ENCODE measurements at places on chromosomes 5 and 9. TPM values are rescaled to one million over a fixed set of nuclear protein-coding genes. Genes with fewer than 3 reads are reported as not detected.
A peak's percentile ranks its signal among the peaks of the same experiment; 100 is the strongest.

- no peaks in the 10 kb centered on the region for H3K36me3 ChIP-seq
- H3K27ac ChIP-seq: no peak overlapping the region
- H3K4me3 ChIP-seq: no peak overlapping the region
Observed at GRCh38 chr9:18421391-18421790, 52.6 kb upstream of the ADAMTSL1 start.

- no peak overlapping the region for H3K4me3 ChIP-seq
- no peaks in the 10 kb centered on the region for H3K4me1 ChIP-seq
- H3K36me3 ChIP-seq: no peaks in the 10 kb centered on the region
- no peak for DNase-seq
Observed at GRCh38 chr5:136043968-136044610, 15.3 kb downstream of the TGFBI start.

DNA sequence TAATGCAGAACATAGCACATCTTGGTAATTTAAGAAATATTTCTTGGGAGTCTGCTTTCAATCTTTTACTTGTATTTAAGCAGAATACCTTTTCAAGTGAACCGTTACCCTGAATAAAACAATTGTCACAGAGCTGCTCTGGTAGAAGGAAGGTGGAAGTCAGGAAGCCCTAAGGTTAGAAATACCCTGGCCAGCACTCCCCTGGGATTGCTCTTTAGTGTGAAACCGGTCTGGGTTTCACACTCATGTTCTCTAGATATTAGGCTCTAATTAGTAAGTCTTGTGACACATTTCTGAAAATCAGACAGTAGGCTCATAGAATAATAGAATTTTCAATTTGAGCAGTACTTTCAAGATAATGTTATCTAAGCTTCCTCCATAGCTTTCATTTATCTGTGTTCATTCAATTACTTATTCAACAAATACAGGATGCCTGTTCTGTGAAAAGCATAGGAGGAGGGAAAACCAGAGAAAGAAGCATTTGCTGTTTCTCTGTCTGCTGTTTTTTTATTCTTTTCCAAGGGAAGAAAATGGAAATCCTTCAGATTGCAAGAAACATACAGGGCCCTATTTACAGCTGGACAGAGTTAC, 825.5 kb downstream of the TLR4 start:
- peak overlapping the region; percentile 32 for H3K27ac ChIP-seq
- H3K4me3 ChIP-seq: no peak overlapping the region
- DNase-seq: no peak
- no peaks in the 10 kb centered on the region for H3K27me3 ChIP-seq
- no peaks in the 10 kb centered on the region for H3K36me3 ChIP-seq

PFN3 gene
- total RNA-seq: not detected

- no peak overlapping the region for H3K27ac ChIP-seq
- no peak for DNase-seq
- peaks cover 4% of the 10 kb centered on the region for H3K27me3 ChIP-seq
- no peaks in the 10 kb centered on the region for H3K36me3 ChIP-seq
- no peaks in the 10 kb centered on the region for H3K4me1 ChIP-seq
- H3K4me3 ChIP-seq: no peak overlapping the region
Observed at GRCh38 chr5:170393235-170393634, 4.1 kb upstream of the KCNMB1 start.

DNA sequence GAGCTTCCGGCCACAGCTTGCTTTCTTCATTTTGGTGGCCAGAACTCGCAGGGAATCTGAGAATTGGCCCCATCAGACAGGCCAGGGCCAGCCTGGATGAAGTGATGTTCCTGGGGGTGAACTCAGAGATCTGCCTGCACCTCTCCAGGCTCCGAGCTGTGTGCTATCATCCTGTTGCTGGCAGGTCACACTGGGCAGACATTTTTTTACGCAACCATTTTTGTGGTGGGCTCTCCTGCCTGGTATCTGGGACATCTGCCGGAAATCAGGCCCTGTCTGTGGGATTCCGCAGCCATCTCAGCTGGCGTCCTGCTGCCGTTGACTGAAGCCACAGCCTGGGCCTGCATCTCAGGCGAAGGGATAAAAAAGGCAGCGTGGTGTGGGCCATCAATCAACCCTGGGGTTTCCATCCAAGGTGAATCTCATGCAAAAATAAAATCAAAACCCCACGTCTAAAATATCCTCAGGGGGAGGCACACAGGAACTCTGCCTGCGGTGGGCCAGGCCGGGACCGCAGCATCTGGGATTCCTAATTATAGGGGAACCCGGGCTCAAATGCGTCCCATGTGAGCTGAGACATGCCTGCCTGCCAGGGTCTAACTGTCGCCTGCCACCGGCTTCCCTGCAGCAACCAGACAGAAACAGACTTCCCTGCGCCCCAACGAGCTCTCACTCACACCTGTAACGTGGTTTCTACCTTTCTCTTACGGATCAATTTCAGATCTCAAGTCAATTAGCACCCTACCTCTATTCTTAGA, 174.3 kb downstream of the SYK start:
- no peaks in the 10 kb centered on the region for H3K27me3 ChIP-seq
- no peak for DNase-seq
- no peak overlapping the region for H3K4me3 ChIP-seq
- H3K27ac ChIP-seq: no peak overlapping the region
- no peaks in the 10 kb centered on the region for H3K4me1 ChIP-seq

- H3K4me1 ChIP-seq: no peaks in the 10 kb centered on the region
- DNase-seq: no peak
- no peak overlapping the region for H3K27ac ChIP-seq
- H3K4me3 ChIP-seq: no peak overlapping the region
Observed at GRCh38 chr9:88678431-88678830, 143.5 kb downstream of the NXNL2 start.

GRCh38 chr5:31218978-31219377, 25.5 kb downstream of the CDH6 start:
- H3K27ac ChIP-seq: no peak overlapping the region
- no peaks in the 10 kb centered on the region for H3K4me1 ChIP-seq
- no peaks in the 10 kb centered on the region for H3K36me3 ChIP-seq
- DNase-seq: no peak
- H3K27me3 ChIP-seq: no peaks in the 10 kb centered on the region
- no peak overlapping the region for H3K4me3 ChIP-seq

GRCh38 chr9:16030528-16031185, 477.8 kb downstream of the CCDC171 start:
- H3K36me3 ChIP-seq: no peaks in the 10 kb centered on the region
- no peak for DNase-seq
- H3K4me1 ChIP-seq: no peaks in the 10 kb centered on the region
- no peak overlapping the region for H3K27ac ChIP-seq
- H3K4me3 ChIP-seq: no peak overlapping the region
- no peaks in the 10 kb centered on the region for H3K27me3 ChIP-seq

GRCh38 chr5:11427569-11427968, 476.7 kb downstream of the CTNND2 start:
- H3K27ac ChIP-seq: no peak overlapping the region
- H3K4me3 ChIP-seq: no peak overlapping the region
- H3K36me3 ChIP-seq: no peaks in the 10 kb centered on the region
- no peak for DNase-seq

GRCh38 chr9:129028192-129028966, at the start of gene SH3GLB2:
TSS of gene SH3GLB2 (minus strand) at chr9:129028331. CDS start at chr9:129028154, 177 bp downstream.
- peak within 1 kb of the TSS; percentile 64 for H3K4me3 ChIP-seq
- H3K4me1 ChIP-seq: peaks cover 24% of the 10 kb centered on the region
- H3K27me3 ChIP-seq: no peaks in the 10 kb centered on the region
- peak within 1 kb of the TSS; percentile 85 for H3K27ac ChIP-seq

DNA sequence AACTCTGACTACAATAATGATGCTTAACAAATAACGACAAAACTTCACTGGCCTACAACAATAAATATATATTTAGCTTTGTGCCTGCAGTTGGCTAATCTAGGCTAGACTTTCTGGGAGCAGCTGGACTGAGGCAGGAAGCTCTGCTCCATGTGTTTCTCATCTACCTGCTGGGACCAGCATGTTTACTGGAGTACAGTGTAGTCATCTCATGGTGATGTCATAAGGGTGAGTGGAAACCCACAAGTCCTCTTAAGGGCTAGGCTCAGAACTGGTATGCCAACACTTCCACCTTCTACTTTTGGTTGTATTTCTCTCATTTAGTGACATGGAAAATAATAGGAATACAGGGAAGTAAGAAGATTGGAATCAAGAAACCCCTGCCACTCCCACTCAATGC, 85.7 kb upstream of the NIPBL start:
- H3K36me3 ChIP-seq: no peaks in the 10 kb centered on the region
- no peak overlapping the region for H3K4me3 ChIP-seq
- no peak overlapping the region for H3K27ac ChIP-seq
- H3K4me1 ChIP-seq: peaks cover 12% of the 10 kb centered on the region
- DNase-seq: no peak
- H3K27me3 ChIP-seq: no peaks in the 10 kb centered on the region

Measured in gastrocnemius medialis (tissue), 4 donors.